GM23248 (cell line): ENCODE measurements at places on chromosomes 12 and 14. TPM values are rescaled to one million over a fixed set of nuclear protein-coding genes. Genes with fewer than 3 reads are reported as not detected.

SSPN gene
- 6.4 and 12.5 TPM in 2 replicates for total RNA-seq

GRCh38 chr12:116401565-116401964 is 124.1 kb upstream of the MED13L start:
- no peak for DNase-seq

DNA sequence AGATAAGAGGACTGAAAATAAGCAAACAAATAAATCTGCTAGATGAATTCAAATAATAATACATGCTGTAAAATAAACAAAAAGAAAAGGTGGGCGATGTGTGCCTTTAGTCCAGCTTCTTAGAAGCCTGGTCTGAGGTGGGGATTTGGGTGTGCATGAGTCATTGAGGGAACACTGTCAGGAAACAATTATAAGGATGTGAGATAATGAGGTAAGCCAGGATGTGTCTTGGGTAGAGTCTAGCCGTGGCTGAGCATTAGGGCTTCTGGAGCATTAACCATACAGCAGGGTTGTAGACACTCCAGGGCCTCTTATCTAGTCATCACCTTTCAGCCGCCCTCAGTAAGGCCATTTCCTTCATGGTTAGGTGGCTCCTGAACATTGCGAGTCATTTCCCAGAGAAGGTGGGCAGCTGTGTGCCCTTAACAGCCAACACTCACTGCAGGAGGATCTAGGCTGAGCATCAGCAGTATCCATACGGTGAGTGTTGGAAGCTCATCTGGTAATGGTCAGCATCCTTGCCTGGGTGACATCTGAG is 405.6 kb downstream of the GLT1D1 start:
- no peak for DNase-seq

DNA sequence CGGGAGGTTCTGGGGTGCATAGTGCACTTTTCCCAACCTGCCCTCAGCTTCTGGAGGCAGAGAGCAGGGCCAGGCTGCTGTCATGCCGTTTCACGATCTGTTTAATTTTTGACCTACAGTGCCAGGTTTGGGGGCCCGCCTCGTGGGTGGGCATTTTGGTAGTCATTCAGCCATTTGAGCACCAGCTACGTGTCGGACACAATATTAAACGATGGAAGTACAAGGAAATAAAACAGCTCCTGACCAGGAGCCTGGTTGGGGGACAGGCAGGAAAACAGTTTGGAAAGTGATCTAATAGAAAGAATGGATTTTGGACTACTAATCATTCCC is 708 bp downstream of the FNTB start:
- DNase-seq: peak; percentile 42

- DNase-seq: peak; percentile 43
Measured at GRCh38 chr14:39988939-39989338, 556.7 kb upstream of the FBXO33 start.

DNA sequence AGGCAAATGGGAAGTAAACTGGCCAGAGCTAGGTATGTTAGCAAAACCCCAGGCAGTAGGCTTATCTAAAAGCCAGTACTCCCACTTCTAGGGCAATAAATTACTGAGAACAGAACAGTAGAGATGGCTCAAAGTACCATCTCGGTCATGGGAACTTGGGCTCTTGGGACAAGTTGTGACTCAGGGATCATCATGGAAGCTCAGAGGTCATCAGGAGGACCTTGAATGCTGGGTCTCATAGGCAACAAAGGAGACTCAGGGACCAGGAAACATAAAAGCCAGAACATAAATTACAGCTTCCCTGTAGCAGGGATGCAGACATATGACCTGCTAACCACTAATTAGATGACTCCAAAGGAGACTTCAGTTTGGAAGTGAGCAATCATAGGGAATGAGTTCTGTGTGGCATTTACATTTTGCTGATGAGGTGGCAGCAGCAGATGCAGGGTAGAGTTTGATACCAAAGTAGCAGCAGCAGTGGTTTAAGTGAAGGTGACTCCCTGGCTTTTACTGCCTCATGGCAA is 97.6 kb upstream of the SCAF11 start:
- peak; percentile 10 for DNase-seq

DNA sequence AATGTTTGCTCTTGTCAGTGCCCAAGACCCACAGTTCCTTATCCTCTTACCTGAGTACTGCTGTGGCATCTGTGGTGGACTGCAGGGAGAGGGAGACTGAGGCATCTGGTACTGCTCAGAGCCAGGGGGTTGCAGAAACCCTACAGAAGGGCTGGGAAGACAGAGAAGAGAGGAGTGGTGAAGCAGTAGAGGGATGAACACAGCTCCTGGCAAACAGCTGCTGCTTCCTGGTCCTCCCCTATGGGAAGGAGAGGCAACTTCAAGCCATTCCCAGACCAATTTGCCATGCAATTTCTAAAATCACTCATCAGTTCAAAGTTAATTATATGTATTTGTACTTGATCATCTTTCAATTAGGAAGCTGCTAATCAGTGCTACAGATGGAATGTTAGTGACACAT is 15.7 kb upstream of the STAC3 start:
- DNase-seq: no peak

DNA sequence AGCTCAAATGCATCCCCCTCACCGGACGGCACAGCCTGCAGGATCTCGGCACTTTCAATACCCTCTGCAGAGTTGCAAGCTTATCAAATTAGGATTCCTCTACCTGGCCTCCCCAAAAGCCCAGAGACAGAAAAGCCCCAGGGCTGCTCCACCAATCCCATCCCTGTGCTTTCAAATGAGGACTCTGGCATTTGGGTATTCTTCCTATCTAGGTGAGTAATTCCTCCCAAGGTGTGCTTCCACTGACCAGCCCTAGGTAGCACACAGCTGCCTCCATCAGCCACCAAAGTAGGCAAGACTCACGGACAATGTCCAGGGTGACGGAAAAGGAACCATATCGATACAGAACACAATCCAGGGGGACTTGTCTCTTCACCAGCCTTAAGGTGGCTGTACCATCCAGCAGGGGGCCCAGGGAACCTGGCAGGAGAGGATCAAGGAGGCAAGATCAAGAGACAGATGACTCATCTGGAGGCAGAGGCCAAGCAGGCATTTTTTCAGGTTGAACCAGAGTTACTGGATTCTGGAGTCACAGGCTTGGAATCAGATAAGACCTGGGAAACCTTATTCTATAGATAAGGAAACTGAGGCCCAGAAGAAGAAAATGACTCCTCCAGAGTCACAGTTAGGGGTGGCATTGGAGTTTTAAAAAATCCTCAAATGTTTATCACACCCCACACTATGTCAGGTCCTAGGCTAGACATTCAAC is 9.9 kb downstream of the PMEL start:
- DNase-seq: peak; percentile 86

- DNase-seq: peak; percentile 50
Measured at GRCh38 chr14:69055999-69056788, 77.1 kb upstream of the ACTN1 start.

DNA sequence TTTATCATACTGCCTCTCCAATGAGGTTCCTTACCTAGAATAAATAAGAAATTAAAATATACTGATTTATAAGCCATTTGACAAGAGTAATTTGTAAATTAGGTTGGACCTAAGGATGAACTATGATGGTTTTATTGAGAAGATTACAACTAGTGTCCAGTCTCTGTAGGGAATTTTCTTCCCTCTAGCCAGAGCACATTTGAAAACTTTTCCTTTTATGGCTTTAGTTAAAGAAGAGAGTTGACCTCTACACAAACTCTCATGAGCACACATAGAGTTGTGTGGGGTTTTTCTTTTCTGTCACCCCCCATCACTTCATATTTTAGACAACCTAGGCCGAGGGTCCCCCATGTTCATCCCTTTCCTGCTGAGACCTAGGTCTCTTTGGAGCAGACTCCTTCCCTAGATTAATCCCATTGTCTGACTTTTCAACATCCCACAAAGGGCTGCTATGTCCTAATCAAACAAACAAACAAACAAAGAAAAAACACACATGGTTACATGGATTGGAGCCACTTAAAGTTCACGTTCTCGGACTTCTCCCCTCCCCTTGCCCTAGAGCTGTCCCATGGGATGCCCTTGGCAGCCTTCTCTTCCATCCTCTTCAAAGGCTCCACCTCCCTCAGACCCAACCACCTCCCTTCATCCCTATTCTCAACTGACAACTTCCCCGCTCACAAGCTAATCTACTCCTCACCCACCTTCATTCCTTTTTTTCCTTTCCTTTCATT is 40.7 kb downstream of the GPR135 start:
- no peak for DNase-seq

DNA sequence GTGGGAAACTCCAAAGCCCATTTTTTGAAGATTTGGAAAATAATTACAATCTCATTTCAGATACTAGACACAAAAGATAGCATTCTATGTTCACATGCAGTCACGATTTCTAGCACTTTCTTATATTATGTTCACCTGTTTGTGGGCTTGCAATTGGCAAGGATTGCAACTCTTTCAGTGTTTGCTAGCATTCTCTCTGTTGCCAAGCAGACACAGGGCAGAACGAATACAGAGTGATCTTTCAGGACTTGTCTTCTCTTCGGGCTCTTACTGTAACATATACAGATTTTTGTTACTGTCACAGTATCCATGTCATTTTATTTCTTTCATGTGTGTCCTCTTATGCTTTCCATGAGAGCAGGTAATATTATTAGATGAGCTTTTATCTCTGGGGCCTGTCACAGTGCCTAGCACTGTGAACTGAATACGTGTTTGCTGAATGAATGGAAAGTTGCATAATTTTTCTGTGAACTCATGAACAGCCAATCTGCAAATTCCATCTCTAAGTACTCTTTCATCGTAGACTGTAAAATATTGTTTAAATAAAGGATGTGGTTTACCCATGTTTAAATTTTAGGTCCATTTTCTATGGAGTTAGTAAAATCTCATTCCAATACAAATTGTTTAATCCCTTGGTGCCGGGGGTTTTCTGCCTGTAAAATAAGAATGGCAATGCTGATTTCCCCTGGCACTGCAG is 105.1 kb downstream of the BMP4 start:
- no peak for DNase-seq
